ENCODE measurements at places on chromosomes 2 and 18.

DNA sequence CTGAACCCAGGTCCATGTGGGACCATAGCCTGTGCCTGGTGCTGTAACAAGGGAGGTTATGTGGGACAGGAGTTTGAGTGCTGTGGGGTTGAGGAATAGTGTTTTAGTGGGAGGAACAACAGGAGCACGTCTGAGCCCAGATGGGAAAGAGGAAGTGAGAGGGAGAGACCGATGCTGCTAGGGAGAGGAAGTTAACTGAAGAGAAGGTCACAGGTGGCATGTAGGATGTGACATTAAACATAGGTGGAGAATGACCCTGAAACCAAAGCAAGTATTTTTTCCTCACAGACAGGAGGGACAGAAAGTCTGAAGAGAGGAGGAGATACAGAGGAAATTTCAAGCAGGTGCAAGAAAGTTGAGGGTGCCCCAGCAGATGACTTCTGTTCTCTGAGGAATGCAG is 87.8 kb downstream of the ACOXL start:
- no peak for DNase-seq

- no peak for DNase-seq
Observed at GRCh38 chr2:215356948-215357461, 45.1 kb downstream of the ATIC start.

DNA sequence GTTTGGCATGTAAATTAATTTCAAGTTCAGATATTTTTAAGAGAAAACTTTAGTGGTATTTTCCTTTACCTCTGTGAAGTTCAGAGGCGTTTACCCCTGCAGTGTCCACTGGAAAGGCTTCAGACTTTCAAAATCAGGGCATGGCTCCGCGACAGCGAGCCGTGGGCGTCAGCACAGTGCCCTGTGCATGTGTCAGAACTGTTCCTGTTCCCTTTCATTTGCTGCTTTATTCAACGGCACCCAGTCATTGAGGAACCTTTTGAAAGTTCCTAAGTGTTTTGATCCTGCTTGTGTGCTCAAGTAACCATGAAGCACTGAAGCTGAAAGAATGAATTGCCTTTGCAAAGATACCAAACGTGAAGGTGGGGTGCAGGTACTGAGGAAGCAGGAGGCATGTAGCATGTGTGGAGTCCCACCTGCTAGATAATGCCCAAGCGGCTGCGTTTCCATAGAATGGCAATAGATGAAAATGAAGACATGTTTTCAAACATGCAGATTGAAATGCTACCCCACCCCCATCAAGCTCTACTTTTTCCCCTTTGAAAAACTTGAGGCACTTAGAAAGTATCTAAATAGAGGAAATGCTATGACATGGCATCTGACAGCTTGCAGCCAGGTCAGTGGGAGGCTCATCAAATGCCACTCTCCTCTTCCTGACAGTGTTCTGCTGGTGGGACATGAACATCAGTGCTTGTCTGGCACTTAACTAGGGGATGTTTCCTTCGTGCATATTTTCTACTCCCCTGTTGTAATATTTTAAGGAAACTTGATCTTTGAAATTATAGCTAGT is 148.6 kb downstream of the ZNF236 start:
- DNase-seq = no peak

GRCh38 chr18:31952223-31952622 is 9.3 kb upstream of the TRAPPC8 start:
- no peak for DNase-seq

GRCh38 chr2:175679728-175680127 is 322.3 kb downstream of the LNPK start:
- DNase-seq = no peak

DNA sequence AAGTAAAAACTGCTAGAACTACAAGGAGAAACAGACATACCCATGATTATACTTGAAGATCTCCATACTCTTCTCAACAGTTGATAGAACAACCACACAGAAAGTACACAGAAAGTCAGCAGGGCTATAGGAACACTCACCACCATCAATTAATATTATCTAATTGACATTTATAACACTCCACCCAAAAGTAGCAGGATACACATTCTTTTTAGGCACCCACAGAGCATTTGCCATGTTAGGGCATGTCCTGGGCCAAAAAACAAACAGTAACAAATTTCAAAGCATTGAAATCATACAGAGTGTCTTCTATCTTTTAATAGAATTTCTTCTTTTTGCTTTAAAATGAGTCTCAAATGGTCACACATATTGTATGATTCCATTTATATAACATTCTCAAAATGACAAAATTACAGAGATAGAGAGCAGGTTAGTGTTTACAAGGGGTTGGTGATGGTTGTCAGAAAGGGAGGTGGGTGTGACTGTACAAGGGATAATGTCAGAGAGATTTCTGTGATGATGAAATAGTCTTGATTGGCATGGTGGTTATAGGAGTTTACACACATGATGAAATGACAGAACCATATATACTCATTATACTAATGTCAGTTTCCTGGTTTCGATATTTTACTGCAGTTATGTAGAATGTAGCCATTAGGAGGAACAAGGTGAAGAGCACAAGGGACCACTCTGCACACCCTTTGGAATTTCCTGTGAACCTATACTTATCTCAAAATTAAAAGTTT is 82.8 kb downstream of the NCK2 start:
- DNase-seq = no peak

- no peak for DNase-seq
Observed at GRCh38 chr2:173048897-173049661, 26.6 kb upstream of the MAP3K20 start.

Measured in retina (tissue), 1 donor.